ENCODE measurements at places on chromosomes 11 and 22.

- H3K36me3 ChIP-seq, result no peaks in the 10 kb centered on the region
- H3K27ac ChIP-seq, result no peak overlapping the region
- DNase-seq, result no peak
- H3K4me1 ChIP-seq, result no peaks in the 10 kb centered on the region
- H3K27me3 ChIP-seq, result peaks cover 5% of the 10 kb centered on the region
Observed at GRCh38 chr11:64667154-64667745, 55.7 kb downstream of the NRXN2 start.

- no peak overlapping the region for H3K27ac ChIP-seq
- no peaks in the 10 kb centered on the region for H3K4me1 ChIP-seq
- no peak overlapping the region for H3K4me3 ChIP-seq
- DNase-seq, result no peak
Observed at GRCh38 chr22:48279461-48279756, 1517.0 kb downstream of the TBC1D22A start.

DNA sequence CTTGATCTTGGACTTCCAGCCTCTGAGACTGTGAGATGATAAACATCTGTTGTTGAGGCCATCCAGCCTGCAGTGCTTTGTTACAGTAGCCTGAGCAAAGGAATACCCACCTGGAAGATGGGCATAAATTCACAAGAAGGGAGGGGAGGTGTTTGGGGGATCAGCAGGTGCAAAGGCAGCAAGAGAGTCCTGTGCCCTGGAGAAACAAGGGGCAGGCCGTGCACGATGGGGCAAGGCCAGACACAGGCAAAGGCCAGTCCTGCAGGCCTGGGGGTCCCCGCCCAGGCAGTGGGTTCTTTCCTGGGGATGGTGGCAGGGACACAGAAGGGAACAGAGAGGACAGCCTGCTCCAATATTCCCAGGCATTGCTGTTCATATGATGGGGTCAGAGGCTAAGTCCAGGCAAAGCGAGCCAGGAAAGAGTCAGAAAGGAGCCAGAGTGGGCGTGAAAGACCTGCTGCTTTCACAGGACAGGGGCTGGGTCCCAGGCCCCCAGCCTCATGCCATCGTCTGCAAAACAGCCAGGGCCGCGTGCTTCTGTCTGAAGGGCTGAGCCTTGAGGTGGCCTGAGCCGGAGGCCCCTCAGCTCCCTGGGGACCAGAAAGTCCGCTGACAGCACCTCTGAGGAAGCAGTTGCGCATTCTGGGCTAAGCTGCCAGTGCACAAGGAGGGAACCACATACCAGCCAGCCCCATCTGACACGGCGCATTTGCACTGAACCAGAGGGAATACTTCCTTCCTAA, 48.8 kb downstream of the MYEOV start:
- no peak overlapping the region for H3K4me3 ChIP-seq
- no peaks in the 10 kb centered on the region for H3K27me3 ChIP-seq
- H3K36me3 ChIP-seq, result no peaks in the 10 kb centered on the region
- H3K27ac ChIP-seq, result no peak overlapping the region
- DNase-seq, result no peak

- H3K36me3 ChIP-seq, result no peaks in the 10 kb centered on the region
- no peak overlapping the region for H3K4me3 ChIP-seq
- H3K27ac ChIP-seq, result no peak overlapping the region
- DNase-seq, result no peak
- no peaks in the 10 kb centered on the region for H3K4me1 ChIP-seq
Observed at GRCh38 chr11:116221351-116221750, 551.4 kb downstream of the BUD13 start.

DNA sequence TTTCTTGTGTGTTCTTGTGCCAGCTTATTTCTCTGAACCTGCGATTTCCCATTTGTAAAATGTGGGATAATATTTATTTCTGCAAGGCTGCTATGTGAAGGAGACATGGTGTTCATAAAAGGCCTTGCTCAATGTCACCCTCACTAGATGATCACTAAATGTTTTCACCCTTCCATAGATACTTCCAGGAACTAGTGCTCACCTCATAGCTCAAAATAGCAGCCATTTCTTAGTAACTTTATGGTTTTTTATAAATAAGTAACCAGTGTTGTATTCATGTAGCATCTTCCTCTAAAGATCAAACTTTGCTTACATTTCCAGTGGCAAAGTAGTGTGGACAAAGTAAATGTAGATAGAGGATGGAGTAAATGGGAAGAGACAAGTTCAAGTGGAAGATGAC, 23.8 kb downstream of the SYTL2 start:
- no peak for DNase-seq
- H3K27ac ChIP-seq, result no peak overlapping the region
- H3K4me3 ChIP-seq, result no peak overlapping the region
- H3K4me1 ChIP-seq, result no peaks in the 10 kb centered on the region

GRCh38 chr11:72283947-72284346, 40.0 kb upstream of the PHOX2A start:
- no peaks in the 10 kb centered on the region for H3K4me1 ChIP-seq
- no peak overlapping the region for H3K27ac ChIP-seq
- DNase-seq, result no peak
- H3K4me3 ChIP-seq, result no peak overlapping the region
- H3K27me3 ChIP-seq, result no peaks in the 10 kb centered on the region

DNA sequence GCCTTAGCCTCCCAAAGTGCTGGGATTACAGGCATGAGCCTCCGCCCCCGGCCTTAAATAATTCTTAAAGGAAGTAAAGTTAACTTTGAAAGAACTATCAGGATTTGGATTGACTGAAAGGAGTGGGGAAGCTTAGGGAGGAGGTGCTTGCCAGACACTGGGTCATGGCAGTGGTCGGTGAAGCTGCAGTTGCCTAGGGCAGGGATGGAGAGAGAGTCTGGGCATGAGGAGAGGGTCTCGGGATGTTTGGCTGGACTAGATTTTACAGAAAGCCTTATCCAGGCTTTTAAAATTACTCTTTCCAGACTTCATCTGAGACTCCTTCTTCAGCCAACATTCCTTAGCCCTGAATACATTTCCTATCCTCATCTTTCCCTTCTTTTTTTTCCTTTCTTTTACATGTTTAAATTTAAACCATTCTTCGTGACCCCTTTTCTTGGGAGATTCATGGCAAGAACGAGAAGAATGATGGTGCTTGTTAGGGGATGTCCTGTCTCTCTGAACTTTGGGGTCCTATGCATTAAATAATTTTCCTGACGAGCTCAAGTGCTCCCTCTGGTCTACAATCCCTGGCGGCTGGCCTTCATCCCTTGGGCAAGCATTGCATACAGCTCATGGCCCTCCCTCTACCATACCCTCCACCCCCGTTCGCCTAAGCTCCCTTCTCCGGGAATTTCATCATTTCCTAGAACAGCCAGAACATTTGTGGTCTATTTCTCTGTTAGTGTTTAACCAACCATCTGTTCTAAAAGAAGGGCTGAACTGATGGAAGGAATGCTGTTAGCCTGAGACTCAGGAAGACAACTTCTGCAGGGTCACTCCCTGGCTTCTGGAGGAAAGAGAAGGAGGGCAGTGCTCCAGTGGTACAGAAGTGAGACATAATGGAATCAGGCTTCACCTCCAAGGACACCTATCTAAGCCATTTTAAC, at the start of gene NNMT:
Gene NNMT, plus strand, starts transcription at position 724 of the 929 bp plus-strand sequence. Its CDS starts 158 bp downstream, at position 882.
- H3K27ac ChIP-seq, result no peak within 1 kb of the TSS
- H3K27me3 ChIP-seq, result no peaks in the 10 kb centered on the region
- H3K4me3 ChIP-seq, result no peak within 1 kb of the TSS

- H3K4me1 ChIP-seq, result peaks cover 27% of the 10 kb centered on the region
- no peaks in the 10 kb centered on the region for H3K27me3 ChIP-seq
- peaks cover 68% of the 10 kb centered on the region for H3K36me3 ChIP-seq
- no peak overlapping the region for H3K27ac ChIP-seq
- no peak for DNase-seq
Observed at GRCh38 chr11:65124480-65125196, 2.5 kb downstream of the MRPL49 start.
